ENCODE measurements at places on chromosomes 3 and 15. TPM values are rescaled to one million over a fixed set of nuclear protein-coding genes. Genes with fewer than 3 reads are reported as not detected.

ANKRD63 gene
- 0.28 TPM for total RNA-seq

GJD2 gene
- not detected for total RNA-seq

MAP1A gene
- total RNA-seq = 0.88 TPM

GRAMD1C gene
- 4.2 TPM for total RNA-seq

DNA sequence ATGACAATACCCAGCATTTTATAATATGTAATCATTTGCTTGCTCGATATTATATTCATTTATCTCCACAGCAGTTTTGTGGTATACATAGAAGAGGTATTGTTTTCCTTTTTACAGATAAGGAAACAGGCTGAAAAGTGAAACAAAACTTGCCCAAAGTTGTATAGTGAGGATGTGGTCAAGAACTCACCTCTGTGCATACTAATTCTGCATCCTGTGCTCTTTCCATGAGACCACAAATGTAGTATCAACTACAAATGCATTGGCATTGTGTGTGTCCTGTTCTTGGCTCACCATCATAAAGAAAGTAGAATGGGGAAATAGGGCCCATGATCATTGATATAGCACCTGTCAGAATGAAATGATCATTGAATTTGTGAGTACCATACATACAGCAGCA lies 167.3 kb downstream of the NECTIN3 start:
- DNase-seq = no peak

DNA sequence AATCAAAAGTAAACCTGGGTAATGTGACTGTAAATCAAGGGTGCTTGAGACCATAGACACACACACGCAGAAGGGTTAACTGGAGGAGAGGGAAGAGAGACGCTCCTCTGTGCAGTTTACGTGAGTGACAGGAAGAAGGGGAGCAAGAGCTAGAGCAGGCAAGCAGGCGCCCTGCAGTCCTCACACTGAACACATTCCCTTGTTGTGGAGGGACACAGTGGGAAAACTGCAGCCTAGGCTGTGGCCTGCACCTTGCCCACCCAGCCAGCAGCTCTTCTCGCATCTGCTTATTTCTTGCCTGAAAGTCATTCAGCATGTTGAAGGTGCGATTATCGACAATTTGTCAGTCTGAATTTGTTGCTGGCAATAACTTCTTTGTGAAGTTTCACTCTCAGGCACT lies 24.2 kb downstream of the SOX2 start:
- no peak for DNase-seq

GRCh38 chr3:59085976-59086375 lies 36.2 kb upstream of the CFAP20DC start:
- DNase-seq = no peak

DNA sequence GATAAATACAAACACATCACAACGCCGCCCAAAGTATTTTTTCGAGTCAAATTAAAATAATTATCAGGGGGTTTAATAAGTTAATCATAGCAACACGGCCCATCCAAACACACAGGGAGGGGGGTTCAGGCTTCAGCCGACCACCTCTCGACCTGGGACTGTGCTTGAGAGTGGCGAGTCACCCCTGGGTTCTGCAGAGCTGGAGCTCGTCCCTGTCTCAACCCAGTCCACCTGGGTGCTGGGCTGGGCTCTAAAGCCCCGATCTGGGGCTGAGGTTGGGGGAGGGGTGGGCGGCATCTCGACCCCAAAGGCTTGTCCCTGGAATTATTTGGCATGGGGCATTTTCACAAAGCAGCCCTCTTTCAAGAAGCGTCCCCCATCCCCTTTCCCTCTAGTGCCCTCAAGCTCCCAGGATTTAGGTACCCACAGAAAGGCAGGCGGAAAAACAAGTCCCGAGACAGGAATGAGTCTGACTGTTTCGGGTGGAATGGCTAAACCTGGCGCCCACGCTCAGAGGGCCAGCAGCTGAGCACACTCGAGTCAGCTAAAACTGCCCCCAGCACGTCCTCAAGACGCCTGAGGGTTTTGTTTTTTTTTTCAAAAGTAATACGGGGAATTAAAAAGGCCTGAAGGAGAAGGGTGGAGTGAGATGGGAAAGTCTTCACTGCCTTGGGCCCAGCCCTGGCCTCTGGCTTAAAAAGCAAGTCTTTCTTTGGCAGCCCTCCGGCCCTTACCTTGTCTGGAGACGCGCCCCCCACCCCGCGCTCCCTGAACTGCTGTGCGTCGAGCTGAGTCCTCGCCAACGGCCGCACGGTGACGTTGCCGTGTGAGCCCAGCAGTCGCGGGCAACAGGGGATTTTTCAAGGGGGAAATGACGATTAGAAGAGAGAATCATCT lies 32.5 kb downstream of the NR2F2 start:
- DNase-seq = no peak

DNA sequence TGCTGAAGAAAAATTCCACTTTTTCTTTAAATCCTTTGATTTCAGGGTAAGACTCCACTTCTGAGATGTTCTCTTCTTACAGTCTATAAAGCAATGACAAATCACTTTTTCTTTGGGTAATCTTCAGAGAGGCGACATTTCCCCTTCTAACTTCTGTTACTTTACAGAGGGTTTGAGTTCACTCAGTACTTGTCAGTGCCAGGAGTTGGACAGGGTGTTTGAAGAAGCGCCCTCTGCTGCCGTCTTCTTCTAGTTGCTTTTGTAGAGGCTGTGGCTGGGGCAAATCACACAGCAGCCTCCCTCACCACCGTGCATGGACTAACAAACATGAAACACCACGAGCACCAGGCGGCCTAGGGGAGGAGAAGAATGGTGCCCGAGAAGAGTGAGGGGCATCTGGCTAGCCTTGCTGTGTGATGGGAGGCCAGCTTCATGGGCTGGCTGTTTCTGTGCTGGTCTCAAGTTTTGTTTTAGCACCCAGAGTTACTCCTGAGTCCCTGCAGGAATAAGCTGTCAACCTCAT lies at the start of gene CD80:
Gene CD80, minus strand, starts transcription at position 174 of the 523 bp plus-strand sequence. CDS start 1,886 bp downstream, outside the sequence.
- DNase-seq = peak; percentile 57

GRCh38 chr15:58277333-58277732 lies 139.2 kb downstream of the AQP9 start:
- DNase-seq = no peak

DNA sequence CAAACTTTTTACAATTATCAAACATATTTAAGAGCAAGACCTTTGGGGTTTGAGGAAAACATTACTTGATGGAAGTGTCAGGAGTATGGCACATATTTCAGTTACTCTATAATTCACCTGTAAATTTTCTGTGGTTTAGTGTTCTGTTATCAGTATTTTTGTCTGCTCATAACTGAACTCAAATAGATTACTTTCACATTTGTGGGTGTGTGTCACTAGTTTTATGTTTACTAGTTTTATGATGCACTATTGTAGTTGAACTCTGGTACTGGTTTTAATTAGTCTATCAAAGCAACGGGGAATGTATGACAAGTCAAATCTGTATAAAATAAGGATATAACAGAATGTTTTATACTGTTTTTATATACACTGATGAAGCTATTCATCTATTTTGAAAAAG lies 27.2 kb downstream of the OXSM start:
- DNase-seq = no peak
